ENCODE measurements at places on chromosomes 2 and 18.

DNA sequence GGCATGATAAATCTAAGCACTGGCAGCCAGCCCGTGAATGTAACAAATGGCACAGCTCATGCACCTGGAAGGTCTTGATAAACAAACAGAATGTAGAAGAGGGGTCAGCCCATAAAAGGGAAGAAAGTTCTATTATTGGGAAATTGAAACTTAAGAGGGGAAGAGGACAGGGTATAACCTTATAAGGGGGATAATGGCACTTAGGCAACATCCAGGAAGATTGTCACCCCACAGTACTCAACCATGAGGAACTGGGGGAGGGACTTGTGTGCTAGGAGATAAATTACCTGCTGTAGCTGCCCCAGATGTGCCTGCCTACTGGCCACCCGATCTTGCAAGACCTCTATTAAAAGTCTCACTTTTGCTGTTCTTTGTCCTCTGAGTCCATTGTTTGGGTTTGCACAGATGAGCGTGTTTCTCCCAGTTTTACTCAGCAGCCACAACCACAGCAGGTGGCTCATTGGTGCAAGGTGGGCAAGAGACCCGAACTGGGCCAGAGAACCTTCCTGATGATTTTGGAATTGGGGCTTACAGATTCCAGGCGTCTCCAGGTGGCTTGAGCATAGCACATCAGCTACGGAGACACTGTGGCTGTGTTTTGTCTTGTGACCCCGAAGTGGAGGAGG, 79.0 kb upstream of the TAF1B start:
- DNase-seq, result no peak

- DNase-seq, result no peak
These were observed 5.0 kb downstream of the TANK start for GRCh38 chr2:161165266-161165665.

DNA sequence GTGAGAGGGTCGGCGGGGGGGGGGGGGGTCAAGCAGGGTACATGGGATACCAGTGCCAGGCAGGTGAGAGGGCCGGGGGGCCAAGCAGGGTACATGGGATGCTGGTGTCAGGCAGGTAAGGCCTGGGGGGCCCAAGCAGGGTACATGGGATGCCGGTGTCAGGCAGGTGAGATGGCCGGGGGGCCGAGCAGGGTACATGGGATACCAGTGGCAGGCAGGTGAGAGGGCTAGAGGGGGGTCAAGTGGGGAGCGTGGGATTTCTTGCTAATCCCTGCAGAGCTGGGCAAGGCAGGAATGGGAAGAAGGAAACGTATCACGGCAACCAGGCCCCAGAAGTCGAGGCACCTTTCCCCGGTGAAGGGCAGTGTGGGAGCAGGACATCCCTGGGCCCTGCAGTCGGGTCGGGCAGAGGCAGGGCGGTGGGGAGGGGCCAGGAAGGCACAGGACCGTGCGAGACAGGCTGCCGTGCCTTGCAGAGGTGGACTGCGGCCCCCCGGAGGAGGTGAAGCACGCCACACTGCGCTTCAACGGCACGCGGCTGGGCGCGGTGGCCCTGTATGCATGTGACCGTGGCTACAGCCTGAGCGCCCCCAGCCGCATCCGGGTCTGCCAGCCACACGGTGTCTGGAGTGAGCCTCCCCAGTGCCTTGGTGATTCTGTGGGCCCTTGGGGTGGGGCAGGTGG, 49.3 kb downstream of the MTERF4 start:
- no peak for DNase-seq

- no peak for DNase-seq
These were observed 80.0 kb downstream of the CHN1 start for GRCh38 chr2:174925046-174925784.

- DNase-seq, result no peak
These were observed 64.7 kb downstream of the GYPC start for GRCh38 chr2:126720638-126721037.

- DNase-seq, result no peak
These were observed 387.8 kb upstream of the SLC39A10 start for GRCh38 chr2:195269220-195269619.

DNA sequence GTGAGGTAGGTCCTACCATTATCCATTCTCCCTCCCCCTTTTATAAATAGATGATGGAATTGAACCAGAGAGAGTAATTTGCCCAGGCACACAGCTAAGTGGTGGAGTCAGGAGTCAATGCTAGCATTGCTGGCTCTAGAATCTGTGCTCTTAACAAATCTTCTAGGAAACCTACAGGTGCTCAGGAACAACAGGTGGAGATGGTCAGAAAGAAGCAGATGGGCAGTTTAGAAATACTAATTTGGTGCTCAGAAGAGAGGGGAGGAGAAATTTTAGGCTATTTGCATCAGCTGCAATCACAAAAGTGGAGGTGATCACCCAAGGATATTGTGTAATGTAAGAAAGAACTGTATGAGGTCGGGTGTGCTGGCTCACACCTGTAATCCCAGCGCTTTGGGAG, 219.4 kb upstream of the SMAD7 start:
- DNase-seq, result no peak

- peak; percentile 100 for DNase-seq
These were observed 2.8 kb downstream of the ONECUT2 start for GRCh38 chr18:57437766-57438671.

GRCh38 chr2:78940998-78941397, 84.5 kb upstream of the REG3G start:
- DNase-seq, result no peak

- DNase-seq, result no peak
These were observed 51.6 kb downstream of the NEDD4L start for GRCh38 chr18:58095655-58096054.

- DNase-seq, result no peak
These were observed 48.0 kb downstream of the TEX44 start for GRCh38 chr2:231640641-231641111.

DNA sequence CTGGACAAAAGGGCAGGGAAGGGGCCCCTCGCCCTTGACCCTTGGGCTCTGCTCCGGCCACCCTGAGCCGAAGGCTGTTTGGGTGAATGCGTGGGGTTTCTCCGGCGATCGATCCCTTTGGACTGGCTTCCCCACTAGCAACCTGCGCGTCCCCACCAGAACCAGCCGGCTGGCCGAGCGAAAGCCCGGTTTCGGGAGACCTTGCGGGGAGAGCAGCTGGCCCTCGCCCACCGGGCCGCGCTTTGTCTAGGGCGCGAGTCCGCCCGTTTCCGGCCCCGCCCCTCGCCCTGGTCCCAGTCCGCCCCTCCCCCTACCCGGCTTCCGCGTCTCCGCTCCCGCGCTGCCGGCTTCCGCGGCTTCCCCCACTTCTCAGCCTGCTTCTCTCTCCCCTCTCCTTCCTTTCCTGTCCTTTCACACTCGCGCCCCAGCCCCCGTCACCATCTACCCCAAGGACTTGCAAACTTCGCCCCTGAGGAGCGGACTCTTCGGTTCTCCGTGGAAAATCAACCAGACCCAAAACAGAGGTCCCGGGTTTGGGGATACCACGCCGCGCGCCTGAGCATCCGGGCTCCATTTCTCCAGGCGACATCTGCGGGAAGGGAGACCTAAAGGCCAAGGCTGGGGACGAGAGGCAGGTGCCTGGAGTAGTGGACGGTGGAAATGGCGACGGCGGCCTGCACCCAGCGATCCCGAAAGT, 48.0 kb upstream of the ATP6V1B1 start:
- no peak for DNase-seq

DNA sequence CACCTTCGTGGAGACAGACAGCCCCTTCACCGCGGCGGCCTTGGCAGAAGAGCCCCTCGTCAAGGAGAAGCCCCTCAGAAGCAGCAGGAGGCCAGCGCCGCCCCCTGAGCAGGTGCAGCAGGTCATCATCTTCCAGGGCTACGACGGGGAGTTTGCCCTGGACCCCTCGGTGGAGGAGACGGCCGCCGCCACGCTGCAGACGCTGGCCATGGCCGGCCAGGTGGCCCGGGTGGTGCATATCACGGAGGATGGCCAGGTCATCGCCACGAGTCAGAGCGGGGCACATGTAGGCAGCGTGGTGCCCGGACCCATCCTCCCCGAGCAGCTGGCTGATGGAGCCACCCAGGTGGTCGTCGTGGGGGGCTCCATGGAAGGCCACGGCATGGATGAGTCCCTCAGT, 145.7 kb downstream of the PTGR3 start:
- no peak for DNase-seq

- DNase-seq, result no peak
These were observed 43.4 kb downstream of the ZCCHC2 start for GRCh38 chr18:62566199-62566598.

- DNase-seq, result no peak
These were observed 165.1 kb downstream of the DTNA start for GRCh38 chr18:34875150-34875549.

DNA sequence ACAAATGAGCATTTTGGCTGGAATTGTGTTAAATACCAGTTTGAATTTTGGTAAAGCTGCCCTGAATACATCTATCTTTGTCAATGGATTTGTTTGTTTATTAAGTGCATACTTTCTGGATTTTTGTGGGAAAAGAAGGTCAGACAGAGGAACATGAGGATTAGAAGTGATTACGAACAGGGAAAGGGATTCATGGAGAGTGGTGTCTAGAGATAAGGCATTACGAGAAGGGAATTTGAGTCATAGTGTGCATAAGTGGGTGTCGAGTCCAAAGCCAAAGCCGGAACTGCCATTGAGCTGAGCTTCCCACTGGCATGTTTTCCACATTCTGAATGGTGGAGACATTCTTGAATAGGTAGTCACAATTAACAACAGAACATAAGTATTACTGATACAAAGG, 68.9 kb upstream of the EFEMP1 start:
- no peak for DNase-seq

DNA sequence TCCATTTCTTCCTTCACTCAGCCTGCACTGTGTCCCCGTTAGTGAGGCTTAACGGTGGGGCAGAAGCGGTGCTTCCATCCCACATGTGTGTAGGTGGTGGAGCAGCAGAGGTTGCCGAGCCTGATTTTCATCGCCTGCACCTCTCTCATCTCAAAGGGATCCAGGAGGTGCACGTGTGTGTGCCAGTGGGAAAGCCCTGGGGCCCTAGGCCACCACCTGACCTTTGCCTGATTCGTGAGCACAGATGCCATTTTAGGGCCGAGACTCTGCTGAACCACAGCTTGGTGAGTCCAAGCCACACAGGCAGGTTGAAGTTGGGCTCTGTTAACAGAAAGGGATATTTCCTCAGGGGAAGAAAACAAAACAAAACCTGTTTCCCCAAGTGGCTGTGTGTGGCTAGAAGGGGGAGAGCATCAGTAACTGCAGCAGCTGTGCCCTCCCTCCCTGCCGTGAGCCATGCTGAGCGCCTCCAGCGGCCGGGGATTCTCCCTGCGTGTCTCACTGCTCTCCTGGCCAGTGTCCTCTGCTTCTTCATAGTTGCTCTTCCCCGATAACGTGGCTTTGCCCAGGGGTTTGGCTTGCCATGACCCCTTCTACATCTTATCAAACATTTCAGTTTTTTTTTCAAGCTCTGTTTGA, 81.5 kb downstream of the MAPRE2 start:
- DNase-seq, result no peak

- DNase-seq, result no peak
These were observed 135.6 kb upstream of the LGALSL start for GRCh38 chr2:64318476-64318748.

- no peak for DNase-seq
These were observed 25.2 kb upstream of the LCLAT1 start for GRCh38 chr2:30421604-30422443.

- DNase-seq, result no peak
These were observed 89.1 kb downstream of the ATAD2B start for GRCh38 chr2:23837871-23838270.

GRCh38 chr18:30385684-30386083, 656.9 kb downstream of the DSC3 start:
- DNase-seq, result no peak

DNA sequence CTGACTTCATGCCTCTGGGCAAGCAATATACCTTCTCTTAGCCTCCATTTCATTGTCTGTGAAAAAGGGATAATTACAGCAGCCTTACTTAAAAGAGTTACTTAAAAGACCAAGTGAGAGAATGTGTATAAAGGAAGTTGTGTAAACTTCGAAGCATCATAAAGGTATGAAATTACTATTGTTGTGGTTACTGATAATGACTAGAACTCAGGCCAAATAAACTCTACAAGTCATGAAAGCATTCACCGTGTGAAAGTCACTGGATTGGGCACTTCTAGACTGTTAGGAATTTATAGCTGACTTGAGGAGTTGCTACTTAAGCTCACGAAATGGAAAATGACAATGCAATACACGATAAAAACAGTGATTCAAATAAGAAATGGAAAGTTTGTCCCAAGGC, 67.4 kb upstream of the HAAO start:
- DNase-seq, result no peak

DNA sequence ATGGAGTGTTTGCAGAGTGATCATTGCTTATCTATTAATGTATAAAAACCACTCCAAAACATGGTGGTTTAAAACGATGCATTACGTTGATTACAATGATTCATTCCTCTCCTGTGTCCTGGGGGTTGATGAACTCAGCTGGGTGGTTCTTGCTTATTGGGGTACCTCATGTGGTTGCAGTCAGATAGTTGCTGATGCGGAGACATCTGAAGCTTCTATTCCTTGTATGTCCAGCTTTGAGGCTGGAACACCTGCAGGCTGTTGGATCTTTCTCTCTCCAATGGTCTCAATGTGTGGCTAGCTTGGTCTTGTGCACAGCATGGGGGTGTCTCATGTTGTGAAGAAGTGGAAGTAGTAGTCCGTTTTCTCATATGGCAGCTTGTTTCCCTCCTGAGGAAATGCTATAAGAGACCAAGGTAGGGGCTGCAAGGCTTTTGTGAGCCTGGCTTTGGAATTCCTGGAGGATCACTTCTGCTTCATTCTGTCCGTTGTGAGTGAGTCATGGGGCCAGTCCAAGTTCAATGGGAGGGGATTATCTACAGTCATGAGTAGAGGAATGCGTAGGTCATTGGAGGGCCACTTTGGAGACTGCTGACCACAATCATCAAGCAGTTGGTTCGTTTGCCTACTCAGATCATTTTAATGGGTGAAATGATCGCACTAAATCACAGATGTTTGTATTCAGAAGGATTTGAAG, 601.0 kb downstream of the SLC4A3 start:
- DNase-seq, result no peak

GRCh38 chr2:187502467-187502866, 51.8 kb downstream of the TFPI start:
- DNase-seq, result no peak

DNA sequence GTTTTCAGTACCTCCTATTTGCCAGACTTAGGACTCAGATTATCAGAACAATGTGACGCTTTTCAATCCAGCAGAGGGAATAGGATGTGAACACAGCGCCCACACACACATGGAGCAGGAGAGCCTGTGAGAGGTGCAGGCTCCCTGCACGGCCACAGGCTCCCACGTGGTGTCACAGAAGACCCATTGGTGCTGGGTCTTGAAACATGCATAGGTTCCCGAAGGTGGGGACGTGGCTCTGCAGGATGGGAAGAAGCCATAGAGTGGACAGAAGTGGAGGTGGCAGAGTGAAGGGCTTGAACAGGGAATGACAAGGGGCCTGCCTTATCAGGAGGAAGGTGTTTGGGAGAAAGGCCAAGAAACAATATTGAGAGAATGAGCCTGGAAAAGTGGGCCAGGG, 78.5 kb upstream of the BCL2L11 start:
- no peak for DNase-seq

DNA sequence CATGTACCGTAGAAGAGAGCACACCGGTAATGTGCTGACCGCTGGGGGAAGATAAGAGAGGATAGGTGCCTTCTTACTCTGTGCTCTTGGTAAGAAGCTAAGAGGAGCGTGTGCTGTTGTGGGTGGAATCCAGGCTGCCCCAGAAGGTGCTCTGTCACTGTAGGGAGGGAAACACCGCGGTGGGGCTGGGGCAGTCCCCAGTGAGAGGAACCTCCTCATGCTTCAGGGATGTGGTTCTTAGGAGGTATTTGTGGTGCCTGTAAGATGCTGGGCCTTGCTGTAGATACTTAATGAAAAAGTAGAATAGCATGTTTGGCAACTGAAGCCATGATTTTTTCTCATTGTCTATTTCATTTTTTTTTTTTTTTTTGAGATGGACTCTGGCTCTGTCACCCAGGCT, 1.1 kb downstream of the COLEC11 start:
- DNase-seq, result no peak

GRCh38 chr2:168934826-168935225, 33.7 kb downstream of the G6PC2 start:
- DNase-seq, result no peak

Measured in D721Med (cell line).